Activated T-cell treated with anti-CD3 and anti-CD28 coated beads for 4 hours (primary cell): ENCODE measurements at places on chromosomes 16 and 17.

- DNase-seq = no peak
These were observed 1.3 kb downstream of the IL34 start for GRCh38 chr16:70647441-70648359.

- no peak for DNase-seq
These were observed 255.6 kb upstream of the SDK2 start for GRCh38 chr17:73899839-73900238.

- no peak for DNase-seq
These were observed 43.7 kb downstream of the GOSR1 start for GRCh38 chr17:30520882-30521281.

DNA sequence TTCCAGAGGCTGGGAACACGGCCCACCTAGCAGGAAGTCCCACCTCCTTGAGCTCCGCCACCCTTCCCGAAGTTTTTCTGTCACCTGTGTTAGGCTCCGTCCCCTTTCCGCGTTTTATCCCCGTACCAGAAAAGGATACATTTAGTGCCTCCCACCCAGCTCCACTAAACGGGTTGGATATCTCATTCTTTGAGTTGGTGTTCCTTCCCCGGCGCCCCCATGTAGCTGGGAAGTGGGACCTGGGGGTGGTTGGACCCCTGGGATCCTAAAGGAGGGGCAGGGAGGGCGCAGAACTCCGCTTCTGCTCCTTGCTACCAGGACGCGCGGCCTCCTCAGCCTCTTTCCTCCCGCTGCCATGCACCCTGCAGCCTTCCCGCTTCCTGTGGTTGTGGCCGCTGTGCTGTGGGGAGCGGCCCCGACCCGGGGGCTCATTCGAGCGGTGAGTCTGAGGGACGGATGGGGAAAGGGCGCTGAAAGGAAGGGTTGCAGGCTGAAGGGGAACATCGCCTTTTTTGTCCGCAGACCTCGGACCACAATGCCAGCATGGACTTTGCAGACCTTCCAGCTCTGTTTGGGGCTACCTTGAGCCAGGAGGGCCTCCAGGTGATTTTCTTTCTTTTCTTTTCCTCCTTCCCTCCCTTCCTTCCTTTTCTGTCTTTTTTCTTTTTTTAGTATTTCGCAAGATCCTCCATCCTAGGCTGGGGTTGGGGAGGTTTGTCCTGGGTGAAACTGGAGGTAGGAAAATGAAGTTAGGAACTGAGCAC is 669 bp downstream of the RNF167 start:
- no peak for DNase-seq

GRCh38 chr16:89334461-89334860 is 117.0 kb downstream of the ZNF778 start:
- DNase-seq = no peak

DNA sequence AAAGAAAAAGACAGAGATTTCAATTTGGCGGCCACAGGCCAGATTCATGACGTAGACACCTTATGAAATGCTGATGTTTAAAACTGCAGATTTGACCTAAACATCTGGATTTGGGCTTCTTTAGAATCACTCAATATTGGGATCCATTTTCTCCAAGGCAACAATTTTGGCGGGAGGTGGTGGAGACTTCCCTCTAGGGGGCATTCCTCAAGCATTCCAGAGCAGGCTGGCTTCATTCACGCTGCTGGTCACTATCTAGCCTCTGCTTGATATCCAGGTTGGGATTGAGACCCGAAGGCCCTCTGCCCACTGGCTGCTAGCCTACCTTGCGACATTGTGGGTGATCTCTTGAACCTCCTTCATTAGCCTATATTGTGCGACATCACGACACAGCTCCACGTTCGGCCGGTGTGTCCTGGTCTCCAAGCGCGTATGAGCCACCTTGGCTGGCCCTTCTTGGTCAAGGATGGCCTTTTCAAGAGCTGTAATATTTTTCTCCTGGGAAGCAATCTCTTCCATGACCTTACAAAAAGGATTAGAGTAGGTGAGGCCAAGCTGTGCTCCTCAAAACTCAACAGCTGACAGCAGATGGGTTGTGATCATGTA is 24.5 kb downstream of the FBXO39 start:
- peak; percentile 23 for DNase-seq

DNA sequence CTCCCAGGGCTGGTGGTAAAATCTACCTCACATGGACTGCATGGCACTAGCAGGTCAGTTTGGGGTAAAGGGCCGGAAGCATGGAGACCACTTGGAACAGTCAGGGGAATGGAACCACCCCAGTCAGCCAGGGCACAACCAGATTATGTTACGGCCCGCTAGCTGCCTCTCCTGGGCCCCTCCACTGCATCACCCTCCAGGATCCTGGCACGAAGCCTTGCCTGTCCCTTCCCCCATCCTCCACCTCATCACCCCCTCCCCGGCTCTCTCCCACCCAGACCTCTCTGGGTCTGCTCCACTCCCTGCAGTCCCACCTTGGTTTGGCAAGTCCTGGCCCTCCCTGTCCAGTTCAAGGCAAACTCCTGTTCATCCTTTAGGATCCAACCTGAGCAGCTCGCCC is 91.7 kb downstream of the CLEC16A start:
- DNase-seq = no peak

GRCh38 chr17:51860954-51861561 is 297.5 kb downstream of the CA10 start:
- no peak for DNase-seq

GRCh38 chr16:86243123-86243473 is 267.2 kb upstream of the FOXF1 start:
- DNase-seq = no peak

DNA sequence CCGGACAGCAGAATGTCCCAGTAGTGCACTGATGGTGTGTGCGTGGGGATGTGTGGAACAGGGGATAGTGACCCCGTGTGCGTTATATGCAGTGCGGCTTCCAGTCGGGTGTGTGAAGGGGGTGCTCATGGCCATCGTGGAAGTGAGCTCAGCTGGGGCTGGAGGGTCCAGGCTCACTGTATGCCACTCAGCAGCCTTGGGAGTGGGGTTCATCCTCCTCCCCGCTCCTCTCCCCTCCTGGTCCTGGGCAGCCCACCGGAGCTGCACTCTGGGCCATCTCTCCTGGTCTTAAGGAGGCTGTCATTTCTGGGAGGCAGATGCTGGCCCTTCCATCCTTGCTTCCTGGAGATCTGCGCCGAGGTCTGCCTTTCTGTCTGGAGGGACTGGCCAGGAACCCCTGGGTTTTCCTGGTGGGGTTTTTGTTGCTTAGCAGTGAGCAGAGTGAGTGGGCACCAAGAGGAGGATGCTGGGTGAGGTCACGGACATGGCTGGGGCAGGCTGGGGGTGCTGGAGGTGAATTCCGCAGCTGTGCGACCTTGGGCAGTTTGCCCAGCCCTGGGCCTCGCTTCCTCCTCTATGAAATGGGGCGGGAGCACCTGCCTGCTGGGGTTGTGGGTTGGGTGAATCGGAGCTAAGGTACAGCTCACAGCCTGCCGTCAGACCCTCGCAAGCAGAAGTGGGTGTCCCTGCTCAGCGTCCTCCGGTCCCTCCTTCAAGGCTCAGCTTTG is 164.1 kb downstream of the SEC14L1 start:
- DNase-seq = no peak

DNA sequence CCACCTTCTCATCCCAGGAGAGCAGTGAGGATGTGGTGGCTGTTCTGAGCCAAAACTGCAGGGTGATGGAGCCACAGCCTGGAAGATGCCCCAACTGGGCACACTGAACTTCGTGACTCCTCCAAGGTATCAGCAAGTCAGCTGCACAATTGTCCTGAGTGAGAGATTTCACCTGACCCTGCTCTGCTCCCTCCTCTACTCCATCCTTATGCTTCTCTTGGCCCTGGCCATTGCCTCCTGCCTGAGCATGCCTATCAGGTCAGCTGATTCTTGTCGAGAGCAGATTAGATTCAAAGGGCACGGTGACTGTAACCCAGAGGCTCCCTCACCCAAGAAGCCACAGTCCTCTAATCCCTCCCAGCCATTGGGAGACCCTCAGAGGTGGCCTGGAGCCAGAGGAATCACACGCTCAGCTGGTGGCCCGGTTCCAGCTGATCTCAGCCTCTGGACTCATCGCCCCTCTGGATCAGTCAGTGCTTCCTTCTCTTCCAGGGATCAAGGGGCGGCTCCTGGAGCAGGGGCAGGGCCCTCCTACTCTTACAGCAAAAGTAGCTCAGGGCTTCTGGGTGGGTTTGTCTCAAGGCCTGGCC is 7.0 kb upstream of the CYB561 start:
- DNase-seq = no peak

- no peak for DNase-seq
These were observed 4.7 kb downstream of the SOCS3 start for GRCh38 chr17:78355045-78355641.

DNA sequence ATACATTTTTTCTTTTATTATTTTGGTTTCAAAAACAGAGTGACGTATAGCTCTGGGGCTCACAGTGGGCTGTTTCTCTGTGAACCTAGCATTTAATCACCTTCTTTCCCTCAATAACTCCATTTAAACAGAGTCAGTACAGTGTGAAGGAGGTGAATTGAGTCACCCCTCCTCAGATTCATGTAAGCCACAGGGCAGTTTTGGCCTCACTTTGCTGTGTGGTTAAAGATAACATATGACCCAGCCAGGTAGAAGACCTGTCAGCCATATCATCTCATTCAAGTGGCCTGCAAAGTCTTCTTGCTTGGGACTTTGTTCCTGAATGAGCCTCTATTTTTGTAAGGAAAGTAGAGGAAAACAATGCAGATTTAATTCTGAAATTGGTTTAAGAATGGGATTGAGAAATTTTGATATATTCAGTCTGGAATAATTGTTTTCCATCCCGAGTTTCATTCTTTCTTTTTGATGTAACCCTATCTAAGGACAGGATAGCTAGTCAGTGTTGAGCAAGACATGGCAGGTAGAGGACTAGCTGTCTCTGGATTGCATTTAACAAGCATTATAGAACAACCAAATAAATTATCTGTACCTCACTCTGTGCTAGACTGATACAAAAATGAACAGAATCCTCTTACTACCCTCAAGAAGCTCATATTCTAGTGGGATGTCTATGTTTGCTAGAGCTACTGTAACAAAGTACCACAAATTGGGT is 13.1 kb downstream of the MAP2K6 start:
- DNase-seq = no peak

- no peak for DNase-seq
These were observed 37.2 kb downstream of the SLC7A5 start for GRCh38 chr16:87832137-87832527.

- no peak for DNase-seq
These were observed 89.0 kb upstream of the LHX1 start for GRCh38 chr17:36848008-36848902.

DNA sequence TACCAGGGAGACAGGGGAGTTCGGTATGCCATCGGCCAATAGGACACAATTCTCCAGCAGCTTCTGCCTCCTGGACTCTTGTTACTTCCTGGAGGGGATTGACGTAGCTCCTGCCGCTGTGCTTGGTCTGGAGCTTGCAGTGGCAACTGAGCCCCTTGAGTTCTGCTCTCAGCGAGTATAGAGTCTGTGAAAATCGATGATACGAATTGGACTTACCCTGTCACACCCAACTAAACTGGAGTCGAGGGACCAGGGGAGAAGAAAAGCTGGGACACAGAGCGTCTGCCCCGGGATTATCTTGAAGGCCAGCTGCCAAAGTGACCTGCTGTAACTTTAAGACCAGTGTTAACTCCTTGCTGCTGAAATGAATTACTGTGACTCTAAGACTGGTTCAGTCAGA is 22.2 kb downstream of the SEC14L1 start:
- no peak for DNase-seq

DNA sequence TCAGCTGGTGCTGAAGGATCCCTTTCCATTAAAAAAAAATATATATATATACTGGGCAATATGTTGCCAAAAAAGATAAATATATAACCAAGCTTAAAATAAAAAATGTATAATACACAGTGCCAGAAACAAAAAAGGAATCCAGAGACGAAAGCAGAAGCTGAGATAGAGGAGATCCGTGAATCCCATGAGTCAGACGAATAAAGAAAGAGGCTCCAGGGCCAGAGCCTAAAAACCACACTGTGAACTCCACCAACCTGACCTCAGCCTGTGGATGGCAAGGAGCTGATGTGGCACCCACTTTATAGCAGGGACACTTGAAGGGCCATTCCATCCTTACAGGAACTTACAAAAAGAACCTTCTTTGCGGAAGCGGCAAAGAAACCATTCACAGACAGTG is 34.8 kb downstream of the PITPNM3 start:
- no peak for DNase-seq

- DNase-seq = no peak
These were observed 75.2 kb downstream of the KATNIP start for GRCh38 chr16:27625050-27625697.

GRCh38 chr17:65537845-65538674 is 23.4 kb downstream of the AXIN2 start:
- peak; percentile 39 for DNase-seq

DNA sequence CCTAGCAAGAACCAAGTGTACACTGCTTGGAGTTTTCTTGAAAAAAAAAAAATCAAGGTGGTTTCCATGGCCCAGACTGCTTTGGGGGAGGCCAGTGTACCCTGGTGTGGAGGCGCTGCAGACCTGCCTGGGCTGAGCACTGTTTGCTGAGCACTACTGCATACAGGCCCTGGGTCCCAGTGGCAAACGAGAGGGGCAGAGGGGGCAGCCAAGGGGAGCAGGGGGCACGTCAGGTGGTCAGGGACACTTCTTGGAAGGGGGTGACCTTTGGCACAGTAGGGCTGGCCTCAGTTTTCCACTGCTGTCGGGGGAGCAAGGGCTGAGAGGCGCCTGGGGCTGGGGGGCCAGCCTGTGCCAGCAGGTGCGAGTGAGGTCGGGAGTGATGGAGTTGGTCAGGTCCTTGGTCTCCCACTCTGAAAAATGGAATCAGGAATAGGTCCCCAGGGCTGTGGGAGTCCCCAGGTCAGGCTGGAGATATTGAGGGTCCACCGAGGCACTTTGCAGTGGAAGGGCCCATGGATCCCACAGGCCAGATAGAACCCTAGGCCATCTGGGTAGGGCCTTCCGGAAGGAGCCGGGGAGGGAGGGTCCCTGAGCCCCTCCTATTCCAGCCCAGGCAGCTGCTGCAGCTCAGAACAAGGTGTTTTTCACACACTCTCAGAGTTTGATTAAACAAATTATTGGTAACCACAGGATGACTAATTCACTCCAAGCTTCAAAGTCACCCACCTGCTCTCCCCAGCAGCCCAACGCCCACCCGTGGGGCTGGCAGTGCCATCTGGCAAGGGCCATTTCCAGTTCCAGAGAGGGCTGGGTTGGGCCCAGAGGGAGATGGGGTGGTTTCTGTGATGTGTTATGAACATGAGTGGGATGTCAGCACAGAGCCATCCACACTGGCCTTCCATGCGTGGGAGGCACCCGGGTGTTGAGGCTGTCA is 3.5 kb downstream of the ZFPM1 start:
- DNase-seq = peak; percentile 74
